ENCODE measurements at places on chromosomes 6 and 20. TPM values are rescaled to one million over a fixed set of nuclear protein-coding genes. Genes with fewer than 3 reads are reported as not detected.

The OTOR gene
- total RNA-seq: not detected

The CD93 gene
- 227 TPM for total RNA-seq

The PPARD gene
- total RNA-seq: 37.6 TPM

The TAPBP gene
- 90.5 TPM for total RNA-seq

The IL17F gene
- not detected for total RNA-seq

The SIRPB1 gene
- total RNA-seq: 7.6 TPM

The PRICKLE4 gene
- total RNA-seq: 8.2 TPM

The OPRL1 gene
- 4.4 TPM for total RNA-seq

The LY6G6C gene
- total RNA-seq: not detected

The OVOL2 gene
- total RNA-seq: not detected

DNA sequence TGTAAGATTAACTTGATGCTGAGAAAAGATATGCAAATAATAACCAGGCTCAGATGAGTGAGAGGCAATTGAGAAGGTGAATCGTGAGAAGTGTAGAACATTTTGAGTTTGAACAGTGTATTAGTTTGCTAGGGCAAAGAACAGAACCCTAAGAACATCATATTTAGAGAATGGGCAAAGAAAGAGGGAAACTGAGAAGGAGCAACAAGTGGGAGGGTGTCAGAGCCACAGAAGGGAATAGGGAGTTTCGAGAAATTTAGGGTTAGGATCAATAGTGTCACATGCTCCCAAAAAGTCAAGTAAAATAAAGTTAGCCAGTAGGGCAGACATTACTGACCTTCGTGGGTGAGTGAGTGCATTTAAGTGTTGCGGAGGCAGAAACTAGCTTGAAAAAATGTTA, 5.5 kb upstream of the FAXC start:
- no peak for DNase-seq

DNA sequence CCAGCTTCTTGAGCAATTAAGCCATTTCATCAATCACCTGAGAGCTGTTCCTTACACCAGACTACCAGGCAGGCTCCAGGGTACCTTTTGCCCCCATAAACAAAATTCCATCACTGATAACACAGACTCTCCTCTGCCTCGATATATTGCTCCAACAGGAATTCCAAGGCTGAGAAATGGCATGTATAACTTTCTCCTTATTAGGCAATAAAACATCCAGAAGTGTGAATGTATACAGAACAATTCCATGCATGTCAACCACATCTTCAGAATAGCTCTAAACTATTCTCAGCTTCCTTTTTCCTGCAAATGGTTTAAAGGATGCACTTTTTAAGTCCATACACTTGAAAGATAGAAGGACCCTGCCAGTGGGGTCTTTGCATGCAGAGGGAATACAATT, 73.8 kb downstream of the EDN3 start:
- no peak for DNase-seq

GRCh38 chr6:146253691-146254090, 224.8 kb downstream of the GRM1 start:
- DNase-seq: no peak

- no peak for DNase-seq
Observed at GRCh38 chr6:90574610-90575009, 12.3 kb downstream of the MAP3K7 start.

DNA sequence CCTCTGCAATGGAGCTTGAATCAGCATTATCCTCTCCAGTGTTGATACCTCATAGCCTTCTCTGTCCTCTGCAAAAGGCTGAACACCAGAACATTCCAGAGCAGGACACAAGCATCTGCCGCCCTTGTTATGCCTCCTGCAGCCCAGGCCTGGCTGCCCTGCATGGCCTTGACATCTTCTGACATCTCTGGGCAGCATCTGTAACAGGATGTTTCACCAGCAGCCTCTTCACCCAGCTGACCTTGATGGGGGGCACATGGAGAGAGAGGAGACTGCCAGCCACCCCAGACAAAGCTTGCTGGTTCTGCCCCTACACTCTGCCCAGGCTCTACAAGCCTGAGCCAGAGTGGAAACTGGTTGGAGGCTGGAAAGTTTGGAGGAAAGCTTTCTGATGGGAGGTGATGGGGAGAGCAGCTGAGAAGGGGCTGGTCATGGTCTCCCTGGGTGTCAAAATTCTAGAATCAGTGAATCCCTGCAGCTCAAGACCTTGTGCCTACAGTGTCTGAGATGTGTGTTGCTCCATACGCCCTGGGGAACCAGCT, 145.1 kb downstream of the MRPL14 start:
- no peak for DNase-seq

GRCh38 chr20:11929947-11930346, 12.3 kb downstream of the BTBD3 start:
- no peak for DNase-seq

GRCh38 chr6:2185466-2185865, 59.9 kb downstream of the GMDS start:
- no peak for DNase-seq

DNA sequence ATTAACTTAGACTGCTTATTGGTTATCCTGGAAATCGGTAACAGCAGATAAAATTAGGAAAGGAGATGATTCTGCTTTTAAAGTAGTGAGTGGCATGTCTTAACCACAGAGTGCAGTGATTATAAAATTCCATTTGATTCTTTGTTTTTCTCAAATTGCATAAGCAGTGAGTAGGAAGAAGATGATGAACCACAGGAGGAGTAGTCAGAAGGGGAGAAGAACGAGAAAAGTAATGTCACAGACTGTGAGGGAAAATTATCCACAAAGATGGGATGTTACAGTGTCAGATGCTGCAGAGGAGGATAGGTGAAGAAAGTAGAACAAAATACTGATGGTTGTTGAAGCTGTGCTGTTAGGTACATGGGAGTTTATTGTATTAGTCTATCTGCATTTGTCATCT, 63.0 kb downstream of the ITCH start:
- no peak for DNase-seq

GRCh38 chr6:106823732-106824351, 150.7 kb downstream of the CD24 start:
- no peak for DNase-seq

DNA sequence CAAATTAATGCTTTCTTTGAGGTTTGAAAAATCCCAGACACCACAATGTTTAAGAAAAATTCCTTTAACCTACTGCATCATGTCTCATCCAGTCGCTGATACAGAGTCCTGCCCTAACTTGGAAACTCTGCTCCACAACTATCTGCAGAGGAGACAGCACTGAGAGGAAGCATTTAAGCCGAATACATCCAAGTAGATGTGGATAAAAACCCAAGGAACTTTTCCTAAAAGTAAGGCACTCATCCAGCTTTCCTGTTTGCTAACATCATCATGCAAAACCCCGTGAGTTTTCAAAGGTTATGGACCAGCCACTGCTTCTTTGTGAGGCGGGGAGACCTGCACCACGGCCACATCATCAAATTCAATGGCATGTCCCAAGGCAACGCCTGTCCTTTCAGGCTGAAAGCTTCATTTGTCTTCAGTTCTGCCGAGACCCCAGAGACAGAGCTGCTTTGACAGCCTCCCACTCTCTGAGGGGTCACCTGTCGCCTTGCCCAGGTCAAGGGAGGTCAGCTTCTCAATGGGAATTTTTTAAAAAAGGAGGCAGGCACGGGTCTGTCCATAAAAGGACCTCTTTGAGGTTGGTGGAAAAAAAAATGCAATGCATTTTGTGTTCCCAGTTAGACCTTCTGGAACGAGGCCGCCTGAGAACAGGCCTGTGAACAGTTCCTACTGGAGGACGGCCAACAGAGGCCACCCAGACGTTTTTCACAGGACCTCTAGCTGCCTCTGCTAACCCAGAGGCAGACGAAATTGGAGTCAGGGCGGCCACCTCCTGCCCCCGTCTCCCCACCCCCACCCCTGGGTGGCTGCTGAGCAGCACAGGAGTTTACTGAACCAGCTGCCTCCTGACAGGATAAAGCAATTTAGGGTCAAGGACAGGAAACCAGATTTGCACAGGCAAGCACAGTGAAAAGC, 142.5 kb upstream of the HDDC2 start:
- no peak for DNase-seq

GRCh38 chr6:144159223-144159622, 8.9 kb downstream of the STX11 start:
- DNase-seq: no peak

- no peak for DNase-seq
Observed at GRCh38 chr6:2086326-2086965, 159.0 kb downstream of the GMDS start.

DNA sequence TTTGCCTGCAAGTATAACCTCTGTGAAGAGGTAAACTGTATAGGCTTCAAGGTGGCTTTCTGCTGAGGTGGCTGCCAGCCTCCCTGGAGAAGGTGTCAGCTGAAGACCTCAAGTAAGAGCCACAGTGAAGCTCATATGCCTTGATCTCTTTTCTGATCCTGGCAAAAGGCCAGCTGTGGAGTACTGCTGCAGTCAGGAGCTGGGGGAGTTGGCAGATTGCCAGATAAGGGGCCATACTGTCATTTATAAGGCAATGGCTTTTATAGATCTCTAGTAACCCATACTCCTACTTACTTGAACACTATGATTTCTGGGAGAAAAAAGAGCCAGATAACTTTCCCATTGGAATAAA, 8.8 kb upstream of the CEP85L start:
- no peak for DNase-seq

- DNase-seq: no peak
Observed at GRCh38 chr20:34022151-34022838, 28.6 kb downstream of the RALY start.

- no peak for DNase-seq
Observed at GRCh38 chr20:19260412-19261090, 48.1 kb downstream of the SLC24A3 start.

- no peak for DNase-seq
Observed at GRCh38 chr20:46093531-46093930, 3.8 kb upstream of the NCOA5 start.

- DNase-seq: no peak
Observed at GRCh38 chr6:103578115-103578514, 1281.6 kb downstream of the HACE1 start.

GRCh38 chr6:33286946-33287914, 1.8 kb downstream of the WDR46 start:
- no peak for DNase-seq

DNA sequence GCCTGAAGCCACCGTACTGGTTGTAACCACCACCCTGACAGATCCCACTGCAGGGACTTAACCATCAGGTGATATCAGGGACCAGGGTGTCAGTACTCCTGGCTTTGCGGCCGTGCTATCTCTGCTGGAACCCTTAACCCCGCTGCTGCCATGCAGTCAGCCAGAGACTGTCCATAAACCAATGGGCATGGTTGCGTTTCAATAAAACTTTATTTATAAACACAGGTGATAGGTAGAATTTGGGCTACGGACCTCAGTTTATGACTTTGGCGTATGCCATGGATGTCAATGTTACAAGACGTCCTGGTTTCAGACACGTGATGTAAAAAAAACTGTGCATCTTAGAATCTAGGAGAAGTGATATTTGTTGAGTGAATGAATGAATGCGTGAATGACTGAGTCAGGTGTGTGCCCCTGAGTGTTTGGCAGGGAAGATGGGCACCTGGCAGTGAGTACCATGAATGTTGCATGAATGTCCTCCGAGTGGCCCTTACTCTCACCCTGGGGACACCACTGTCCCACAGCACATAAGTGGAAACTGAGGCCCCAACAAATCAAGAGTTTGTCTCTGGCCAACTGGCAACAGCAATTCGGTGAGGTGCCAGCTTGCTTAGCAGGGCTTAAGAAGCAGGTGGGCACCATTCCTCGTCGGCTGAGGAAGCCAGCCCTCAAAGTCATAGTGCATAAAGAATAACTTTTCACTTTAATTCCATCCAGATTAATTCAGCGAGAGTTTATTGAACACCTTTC, 64.0 kb upstream of the APCDD1L start:
- DNase-seq: no peak

GRCh38 chr6:156842598-156843250, 65.5 kb downstream of the ARID1B start:
- no peak for DNase-seq

GRCh38 chr20:2729791-2730190, 37.2 kb downstream of the EBF4 start:
- DNase-seq: no peak

DNA sequence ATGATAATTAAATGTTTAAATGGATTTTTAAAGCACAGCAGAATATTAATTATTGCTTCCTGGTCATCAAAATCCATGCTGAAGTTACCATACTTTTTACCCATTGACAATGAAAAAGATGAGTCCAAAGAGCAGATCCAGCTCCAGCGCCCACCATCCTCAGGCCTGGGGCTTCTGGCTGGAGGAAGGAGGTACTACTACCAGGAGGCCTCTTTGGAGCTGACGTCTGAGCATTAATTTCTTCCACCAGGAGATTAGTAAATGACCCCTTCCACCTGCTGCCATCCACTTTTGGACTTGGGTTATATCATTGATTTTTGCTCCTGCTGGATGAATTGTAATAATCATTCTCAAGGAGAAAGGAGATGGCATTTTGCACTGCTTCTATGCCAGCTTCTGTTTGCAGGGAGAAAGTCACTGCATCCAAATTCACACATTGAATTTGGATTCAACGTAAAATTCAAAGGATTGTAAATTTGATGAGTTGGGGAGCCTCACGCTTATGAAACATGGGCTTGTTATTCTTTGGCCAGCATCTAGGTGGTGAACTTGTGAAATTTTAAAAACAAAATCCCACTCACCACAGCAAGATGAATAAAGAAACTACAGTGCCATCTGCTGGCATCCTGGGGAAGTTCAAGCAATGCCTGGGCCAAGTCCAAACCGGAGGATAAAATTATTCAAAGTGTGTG, 121.8 kb downstream of the SASH1 start:
- DNase-seq: peak; percentile 55
